Pancreas (tissue), 10 donors: ENCODE measurements at places on chromosomes 2 and 18. TPM values are rescaled to one million over a fixed set of nuclear protein-coding genes. Genes with fewer than 3 reads are reported as not detected.
A peak's percentile ranks its signal among the peaks of the same experiment; 100 is the strongest.

PRKAG3 gene
- not detected for polyA plus RNA-seq

PPP1R7 gene
- 28.5 TPM for polyA plus RNA-seq

DNA sequence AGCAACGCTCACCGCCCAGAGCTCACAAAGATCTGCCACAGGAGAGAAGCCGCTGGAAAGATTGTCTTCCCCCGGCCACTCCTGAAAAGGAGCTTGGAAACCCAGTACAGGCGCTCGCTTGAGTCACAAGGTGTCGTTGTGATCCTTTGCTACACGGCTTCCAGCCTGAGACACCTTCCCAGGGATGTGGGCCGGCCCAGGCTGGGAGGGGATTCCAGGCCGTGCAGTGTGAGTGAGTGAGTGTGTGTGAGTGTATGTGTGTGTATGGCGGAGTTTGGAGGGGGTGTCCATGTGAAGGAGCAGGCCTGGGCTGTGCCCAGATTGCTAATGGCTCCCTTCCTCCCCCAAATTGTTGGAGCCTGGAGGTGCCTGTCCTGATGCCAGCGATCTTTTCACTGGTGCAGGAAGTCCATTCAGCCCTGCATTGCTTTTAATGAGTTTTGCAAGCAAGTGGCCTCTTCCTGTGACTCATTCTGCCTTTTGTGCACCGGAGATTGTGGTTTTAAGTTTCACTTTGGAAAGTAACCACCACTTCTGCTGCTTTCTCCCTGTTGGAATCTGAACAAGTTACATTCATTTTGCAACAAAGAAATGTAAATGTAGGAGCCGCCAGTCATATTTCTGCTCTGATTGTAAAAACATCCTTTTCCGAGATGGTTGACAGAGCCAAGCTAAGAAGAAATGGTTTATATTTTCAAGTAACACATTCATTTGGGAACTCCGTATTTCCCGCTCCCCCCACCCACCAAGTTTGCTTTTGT is 83.7 kb downstream of the LPIN1 start:
- peak; percentile 25 for DNase-seq

DNA sequence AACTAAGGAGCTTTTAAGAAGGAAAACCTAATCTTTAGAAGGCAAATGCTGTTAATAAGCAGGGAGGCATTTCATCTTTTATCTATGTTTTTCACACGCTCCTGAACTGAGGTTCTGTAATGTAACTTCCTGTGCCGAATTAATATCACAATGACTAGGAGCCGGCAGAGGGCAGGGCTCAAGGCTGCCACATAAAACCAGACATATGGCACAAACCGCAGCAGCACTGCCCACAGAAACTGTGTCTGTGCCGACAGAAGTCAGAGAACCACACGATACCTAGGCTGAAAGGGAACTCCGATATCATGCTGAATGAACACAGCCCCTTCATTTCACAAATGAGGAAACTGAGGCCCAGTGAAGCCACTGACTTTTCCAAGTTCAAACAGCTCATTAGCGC is 112.1 kb downstream of the EIPR1 start:
- DNase-seq: no peak

DNA sequence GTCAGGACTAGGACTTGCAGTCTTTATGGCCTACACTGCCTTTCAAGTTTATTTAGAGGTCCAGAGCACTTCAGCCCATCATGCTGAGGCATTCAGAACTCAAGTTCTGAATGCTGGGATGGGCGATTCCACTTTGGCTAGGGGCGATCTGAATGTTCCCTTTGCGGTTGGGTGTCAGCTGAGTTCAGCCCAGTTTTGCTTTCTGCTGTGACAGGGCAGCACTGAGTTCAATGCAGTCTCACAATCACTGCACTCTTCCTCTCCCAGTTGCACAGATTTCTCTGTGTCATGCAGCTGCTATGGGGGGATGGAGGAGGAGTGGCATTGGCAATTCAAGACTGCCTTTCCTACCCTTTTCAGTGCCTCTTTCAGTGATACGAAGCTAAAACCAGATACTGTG is 1232.0 kb upstream of the FAM98A start:
- DNase-seq: no peak

DNA sequence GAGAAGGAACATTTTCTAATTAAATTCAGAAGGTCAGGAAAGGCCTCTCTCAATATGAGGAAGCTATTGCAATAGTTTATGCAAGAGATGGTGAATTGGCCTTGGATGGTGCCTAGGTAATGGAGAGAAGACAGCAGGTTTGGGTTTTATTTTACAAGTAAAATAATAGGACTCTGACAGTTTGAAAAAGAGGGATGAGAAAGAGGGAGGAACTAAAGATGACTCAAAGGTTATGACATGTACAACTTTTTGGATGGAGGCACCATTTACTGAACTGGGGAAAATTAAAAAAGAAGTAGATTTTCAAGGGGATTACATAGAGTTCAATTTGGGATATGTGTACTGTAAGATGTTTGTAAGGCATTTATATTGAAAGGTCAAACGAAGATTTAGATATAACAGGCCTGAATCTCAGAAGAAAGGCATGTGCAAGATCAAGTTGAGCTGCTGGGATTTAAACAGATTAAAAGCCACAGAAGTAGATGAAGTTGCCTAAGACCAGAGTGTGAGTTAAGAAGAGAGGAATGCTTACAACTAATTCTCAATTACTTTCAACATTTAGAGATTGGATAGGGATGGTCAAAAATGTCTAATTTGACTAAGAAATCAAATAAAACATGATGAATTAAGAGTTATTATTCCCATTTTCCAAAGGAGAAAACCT is 12.3 kb upstream of the ASNSD1 start:
- DNase-seq: no peak
